NCI-H460 (cell line): ENCODE measurements at places on chromosomes 3 and 15.
A peak's percentile ranks its signal among the peaks of the same experiment; 100 is the strongest.

GRCh38 chr3:191342006-191342405 lies 11.7 kb upstream of the UTS2B start:
- no peak for DNase-seq

GRCh38 chr3:143716731-143717130 lies 131.5 kb downstream of the SLC9A9 start:
- DNase-seq = no peak

- DNase-seq = peak; percentile 69
Measured at GRCh38 chr15:36501063-36501678, 78.3 kb upstream of the CDIN1 start.

- DNase-seq = no peak
Measured at GRCh38 chr15:78075490-78076230, 1.9 kb downstream of the TBC1D2B start.

GRCh38 chr15:51589881-51590568 lies 32.5 kb downstream of the DMXL2 start:
- no peak for DNase-seq

GRCh38 chr15:75008221-75008625 lies 12.9 kb downstream of the SCAMP5 start:
- no peak for DNase-seq

- no peak for DNase-seq
Measured at GRCh38 chr15:90264671-90265070, 801 bp upstream of the NGRN start.

DNA sequence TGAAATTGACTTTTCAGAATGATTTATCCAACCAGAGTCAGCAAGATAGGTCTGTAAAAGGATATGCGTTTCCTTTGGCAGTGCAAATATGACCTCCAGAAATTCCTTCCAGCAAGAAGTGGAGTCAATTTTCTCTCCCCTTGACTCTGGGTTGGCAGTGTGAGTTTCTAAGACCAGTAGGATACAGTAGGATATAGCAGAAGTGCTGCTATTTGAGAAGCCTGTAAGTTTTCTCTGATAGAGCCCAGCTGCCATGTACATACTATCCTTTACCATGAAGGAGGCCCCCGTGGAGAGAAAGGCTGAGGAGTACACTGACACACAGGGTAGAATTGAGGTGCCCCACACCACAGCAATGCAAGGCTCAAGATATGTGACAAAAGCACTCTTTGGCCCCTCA lies 409.1 kb upstream of the PDZRN3 start:
- no peak for DNase-seq

DNA sequence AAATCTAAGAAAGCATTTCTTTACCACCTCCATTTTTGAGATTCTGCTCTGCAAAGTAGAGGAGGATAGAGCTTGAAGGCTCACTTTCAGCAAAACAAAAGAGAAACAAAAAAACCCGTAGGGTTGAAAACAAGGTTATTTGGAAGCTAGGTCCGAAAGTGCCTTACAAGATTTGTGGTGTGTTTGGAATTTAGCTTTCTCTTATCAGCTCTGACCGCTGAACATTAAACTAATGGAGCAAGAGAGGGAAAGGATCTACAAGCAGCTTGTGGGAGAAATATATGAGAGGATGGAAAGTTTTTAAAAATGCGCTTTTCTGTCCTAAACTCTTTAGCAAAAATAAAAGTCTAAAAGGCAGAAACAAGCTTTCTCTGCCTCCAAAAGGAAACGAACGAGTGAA lies 545.5 kb downstream of the NTRK3 start:
- DNase-seq = no peak

DNA sequence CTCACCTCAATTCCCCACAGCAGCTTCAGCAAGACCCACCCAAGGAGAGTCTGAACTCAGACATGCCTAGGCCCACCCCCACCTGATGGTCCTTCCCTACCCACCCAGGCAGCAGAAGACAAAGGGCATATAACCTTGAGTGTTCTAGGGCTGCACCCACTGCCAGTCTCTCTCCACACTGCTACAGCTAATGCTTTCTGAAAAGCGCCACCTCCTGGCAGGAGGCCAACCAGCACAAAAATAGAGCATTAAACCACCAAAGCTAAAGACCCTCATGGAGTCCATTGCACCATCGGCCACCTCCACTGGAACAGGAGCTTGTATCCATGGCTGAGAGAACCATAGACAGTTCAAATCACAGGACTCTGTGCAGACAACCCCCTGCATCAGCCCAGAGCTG lies 11.3 kb upstream of the RPL39L start:
- peak; percentile 7 for DNase-seq

DNA sequence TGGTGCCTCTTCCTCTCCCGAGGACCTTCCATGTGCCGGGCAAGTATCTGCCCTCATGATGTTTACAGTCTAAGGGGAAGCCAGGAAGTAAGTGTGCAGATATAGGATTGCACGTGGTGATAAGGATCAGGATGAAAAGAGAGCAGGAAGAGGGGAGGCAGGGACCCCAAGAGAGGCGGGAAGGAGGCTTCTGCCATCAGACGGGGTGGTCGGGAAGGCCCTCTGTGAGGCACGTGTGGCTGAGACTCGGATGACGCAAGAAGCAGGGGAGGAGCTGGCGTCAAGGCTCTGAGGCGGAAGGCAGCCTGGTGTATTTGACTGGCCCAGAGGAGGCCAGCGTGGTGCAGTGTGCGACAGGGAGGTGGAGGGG lies 762 bp upstream of the IQSEC1 start:
- no peak for DNase-seq

DNA sequence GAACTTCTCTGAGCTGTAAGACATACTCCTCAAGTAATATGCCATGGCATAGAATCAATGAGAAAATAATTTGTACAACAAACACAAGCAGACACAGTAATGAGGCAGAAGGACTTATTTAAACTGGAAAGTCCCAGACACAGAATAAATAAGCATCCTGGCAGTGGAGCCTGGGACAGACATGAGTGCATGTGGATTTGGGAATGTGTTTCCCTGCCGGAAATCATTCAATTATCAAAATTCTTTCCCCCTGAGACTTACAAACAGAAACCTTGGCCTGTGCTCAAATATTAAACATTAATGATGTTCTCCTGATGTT lies 520.1 kb downstream of the ROBO1 start:
- DNase-seq = no peak

DNA sequence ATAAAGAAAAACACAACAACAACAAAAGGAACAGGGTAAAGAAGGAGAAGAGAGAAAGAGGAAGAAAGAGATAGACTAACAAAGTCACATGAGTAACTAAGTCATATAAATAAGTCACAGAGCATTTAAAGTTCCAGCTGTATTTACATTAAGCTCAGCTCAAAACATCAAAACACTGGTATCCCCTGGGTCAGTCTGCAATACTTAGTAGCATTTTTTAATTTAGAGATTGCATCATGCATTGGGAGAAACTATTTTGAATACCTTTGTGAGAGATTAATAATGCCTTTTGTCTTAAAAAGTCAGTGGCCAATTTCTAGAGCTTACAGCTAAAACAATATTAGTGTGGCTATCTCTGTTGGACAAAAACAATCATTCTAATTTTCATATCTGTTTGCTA lies 78.4 kb downstream of the NEK10 start:
- no peak for DNase-seq

- DNase-seq = no peak
Measured at GRCh38 chr3:144028798-144029411, 57.3 kb downstream of the DIPK2A start.

GRCh38 chr3:46212101-46212500 lies 4.0 kb upstream of the CCR1 start:
- DNase-seq = no peak

- no peak for DNase-seq
Measured at GRCh38 chr3:128321418-128321817, 145.3 kb downstream of the DNAJB8 start.

DNA sequence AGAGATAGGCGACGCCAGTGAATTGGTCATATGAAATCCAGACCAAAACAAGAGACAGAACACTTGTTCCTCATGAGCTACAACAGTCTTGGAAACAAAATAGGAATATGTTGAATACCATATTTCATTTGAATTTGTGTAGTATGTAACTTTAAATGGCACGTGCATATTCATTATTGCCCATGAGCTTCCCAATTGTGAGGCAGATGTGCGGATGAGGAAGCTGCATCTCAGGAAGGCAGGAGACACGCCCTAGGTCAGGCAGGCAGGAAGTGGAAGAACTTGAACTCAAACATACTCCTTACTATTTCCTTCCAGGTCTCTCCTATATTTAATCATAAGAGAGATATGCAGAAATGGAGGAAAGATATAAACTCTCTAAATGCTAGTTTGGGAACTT lies 106.8 kb upstream of the SLC2A2 start:
- no peak for DNase-seq

GRCh38 chr3:73502609-73503583 lies 121.8 kb downstream of the PDZRN3 start:
- peak; percentile 47 for DNase-seq

GRCh38 chr3:10946526-10946925 lies 46.0 kb upstream of the SLC6A1 start:
- no peak for DNase-seq

- DNase-seq = no peak
Measured at GRCh38 chr3:69411346-69411745, 25.5 kb upstream of the FRMD4B start.

DNA sequence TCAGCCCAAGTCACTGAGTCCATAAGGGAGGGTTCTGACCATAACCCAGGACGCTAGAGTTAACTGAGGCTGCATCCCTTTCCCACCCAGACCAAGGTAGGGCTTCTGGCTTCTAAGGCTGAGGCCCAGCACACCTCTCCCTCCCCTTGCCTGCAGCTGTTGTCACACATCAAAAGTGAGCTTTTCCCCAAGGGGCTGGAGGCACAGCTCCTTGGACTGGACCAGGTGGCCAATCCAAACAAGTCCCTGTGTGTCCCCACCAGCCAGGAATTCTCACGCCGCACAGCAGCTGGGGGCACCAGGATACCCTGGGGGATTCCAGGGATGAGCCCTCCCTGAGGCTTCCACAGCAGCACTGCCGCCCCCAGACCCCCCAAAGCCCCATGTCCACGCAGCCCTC lies 22.3 kb upstream of the ISLR2 start:
- DNase-seq = no peak

DNA sequence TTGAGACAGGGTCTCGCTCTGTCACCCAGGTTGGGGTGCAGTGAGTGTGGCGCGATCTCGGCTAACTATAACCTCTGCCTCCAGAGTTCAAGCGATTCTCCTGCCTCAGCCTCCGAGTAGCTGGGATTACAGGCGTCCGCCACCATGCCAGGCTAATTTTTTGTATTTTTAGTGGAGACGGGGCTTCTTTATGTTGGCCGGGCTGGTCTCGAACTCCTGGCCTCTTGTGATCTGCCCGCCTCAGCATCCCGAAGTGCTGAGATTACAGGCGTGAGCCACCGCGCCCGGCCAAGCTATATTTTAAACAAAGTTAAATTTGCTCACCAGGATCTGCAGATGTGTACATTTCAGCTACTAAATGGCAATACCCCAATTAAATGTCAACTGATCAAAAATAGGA lies 1.1 kb upstream of the C3orf38 start:
- DNase-seq = no peak

- no peak for DNase-seq
Measured at GRCh38 chr3:112376992-112377391, 44.0 kb downstream of the CD200 start.

GRCh38 chr3:40116478-40117177 lies 192.9 kb upstream of the EIF1B start:
- peak; percentile 86 for DNase-seq

GRCh38 chr15:29480949-29481348 lies 211.3 kb upstream of the NSMCE3 start:
- DNase-seq = no peak

DNA sequence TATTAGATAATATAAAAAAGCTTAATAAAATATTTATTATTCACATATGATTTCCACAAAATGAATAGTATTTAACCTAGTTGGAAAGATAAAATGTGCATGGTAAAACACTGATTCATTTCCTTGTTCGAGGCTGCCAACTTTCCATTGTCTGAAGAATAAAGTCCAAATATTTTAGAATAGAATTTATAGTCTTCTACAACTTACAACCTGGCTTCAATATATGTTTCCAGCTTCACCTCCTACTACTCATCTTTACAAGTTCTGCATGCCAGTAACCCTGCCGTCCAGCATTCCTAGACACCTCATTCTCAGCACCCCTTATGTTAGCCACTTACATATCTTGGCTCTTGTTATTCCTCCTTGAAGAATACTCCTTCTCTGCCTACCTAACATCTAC lies 244.5 kb downstream of the FGF12 start:
- no peak for DNase-seq

- no peak for DNase-seq
Measured at GRCh38 chr3:59235634-59236012, 185.8 kb upstream of the CFAP20DC start.

GRCh38 chr3:149090907-149091306 lies 4.6 kb upstream of the HLTF start:
- DNase-seq = no peak

- no peak for DNase-seq
Measured at GRCh38 chr15:34327906-34328305, 9.7 kb downstream of the SLC12A6 start.

DNA sequence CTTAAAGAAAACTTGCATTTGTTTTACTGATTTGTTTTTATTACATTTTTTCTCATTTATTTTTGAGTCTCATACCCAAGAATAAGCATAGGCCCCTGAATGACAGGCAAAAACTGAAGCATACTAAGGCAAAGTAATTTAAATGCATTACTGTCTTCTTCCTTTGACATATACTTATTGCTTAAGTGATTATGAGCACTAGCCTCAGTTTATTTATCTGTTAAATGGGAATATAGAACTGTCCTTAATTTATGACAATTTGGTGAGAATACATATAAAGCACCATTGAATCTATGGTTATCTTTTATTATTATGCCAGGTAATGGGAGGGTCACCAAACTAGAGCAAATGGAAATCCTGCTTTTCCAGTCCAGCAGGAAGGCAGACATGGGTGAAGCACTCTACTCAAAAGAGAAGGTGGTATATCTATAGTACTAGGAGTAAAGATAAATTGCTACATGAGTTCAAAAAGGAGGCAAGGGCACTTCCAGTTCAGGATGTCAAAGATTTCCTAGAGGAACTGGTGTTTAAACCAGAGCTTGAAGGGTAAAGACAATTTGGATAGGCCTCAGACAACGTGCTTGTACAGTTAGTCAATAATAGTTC lies 435.0 kb downstream of the FOXP1 start:
- DNase-seq = no peak

- DNase-seq = no peak
Measured at GRCh38 chr15:84715441-84716035, 401 bp downstream of the SEC11A start.

GRCh38 chr3:128553560-128553959 lies 60.6 kb upstream of the GATA2 start:
- DNase-seq = no peak

DNA sequence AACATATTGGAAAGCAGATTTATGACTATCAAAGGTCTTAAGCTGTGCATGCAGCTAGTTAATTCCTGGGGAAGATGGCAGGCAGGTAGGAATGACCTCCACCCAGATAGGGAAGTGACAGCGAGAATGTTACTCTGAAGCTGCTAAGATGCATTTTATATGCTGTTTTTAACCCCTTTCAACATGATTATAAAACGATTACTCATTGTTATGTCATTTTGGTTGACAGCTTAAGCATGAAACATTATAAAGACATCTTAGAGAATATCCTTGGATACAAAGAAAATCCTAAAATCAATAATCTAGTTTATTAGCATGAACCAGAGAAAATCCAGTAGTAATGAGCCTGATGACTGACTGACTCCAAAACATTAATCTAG lies 220.5 kb downstream of the NR1D2 start:
- DNase-seq = no peak

GRCh38 chr15:78130466-78131294 lies 565 bp downstream of the CIB2 start:
- no peak for DNase-seq

GRCh38 chr3:151282921-151283320 lies 4.6 kb upstream of the P2RY14 start:
- DNase-seq = peak; percentile 40

GRCh38 chr3:11273891-11274291 lies 1.7 kb downstream of the ATG7 start:
- no peak for DNase-seq
